ENCODE measurements at places on chromosomes 4 and X. TPM values are rescaled to one million over a fixed set of nuclear protein-coding genes. Genes with fewer than 3 reads are reported as not detected.

Gene TIMP1
- total RNA-seq: 4.7 TPM

Gene CITED1
- 3.2 TPM for total RNA-seq

Gene MAP3K15
- 0.74 TPM for total RNA-seq

Gene NHS
- total RNA-seq: 5.7 TPM

Gene RAI2
- 3.4 TPM for total RNA-seq

Gene CYBB
- total RNA-seq: 4.2 TPM

Gene MAGEA2
- total RNA-seq: not detected

Gene ATP2B3
- total RNA-seq: 7.1 TPM

Gene TMEM31
- total RNA-seq: not detected

Gene DGAT2L6
- not detected for total RNA-seq

Gene MSX1
- total RNA-seq: 2.2 TPM

Gene ARHGAP4
- total RNA-seq: 3.2 TPM

Gene FAM47A
- total RNA-seq: not detected

Gene SRPK3
- 0.25 TPM for total RNA-seq

Gene ZMAT1
- total RNA-seq: 12.5 TPM

Gene IL3RA
- total RNA-seq: 1.7 TPM

Gene USP26
- not detected for total RNA-seq

Gene PARM1
- total RNA-seq: 6.9 TPM
